ENCODE measurements at places on chromosomes 3 and 15.
A peak's percentile ranks its signal among the peaks of the same experiment; 100 is the strongest.

DNA sequence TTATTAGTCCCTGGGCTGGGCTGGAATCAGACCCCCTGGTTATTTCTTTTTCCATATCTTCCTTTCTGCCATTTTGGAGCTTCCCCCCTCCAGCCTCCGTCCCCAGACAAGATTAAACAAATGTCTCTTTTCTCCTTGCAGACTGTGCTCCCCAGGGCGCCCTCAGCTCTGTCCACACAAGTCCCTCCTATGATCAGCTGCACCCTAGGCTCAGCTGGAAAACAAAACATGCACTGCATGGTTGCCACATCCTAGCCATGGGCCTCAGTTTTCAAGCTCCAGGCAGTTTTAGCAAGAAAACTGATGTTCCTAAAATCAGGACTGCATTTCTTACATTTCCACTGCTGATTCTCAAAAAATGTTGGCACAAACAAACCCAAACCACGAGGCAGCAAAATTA is 23.5 kb upstream of the RFTN1 start:
- DNase-seq = no peak

DNA sequence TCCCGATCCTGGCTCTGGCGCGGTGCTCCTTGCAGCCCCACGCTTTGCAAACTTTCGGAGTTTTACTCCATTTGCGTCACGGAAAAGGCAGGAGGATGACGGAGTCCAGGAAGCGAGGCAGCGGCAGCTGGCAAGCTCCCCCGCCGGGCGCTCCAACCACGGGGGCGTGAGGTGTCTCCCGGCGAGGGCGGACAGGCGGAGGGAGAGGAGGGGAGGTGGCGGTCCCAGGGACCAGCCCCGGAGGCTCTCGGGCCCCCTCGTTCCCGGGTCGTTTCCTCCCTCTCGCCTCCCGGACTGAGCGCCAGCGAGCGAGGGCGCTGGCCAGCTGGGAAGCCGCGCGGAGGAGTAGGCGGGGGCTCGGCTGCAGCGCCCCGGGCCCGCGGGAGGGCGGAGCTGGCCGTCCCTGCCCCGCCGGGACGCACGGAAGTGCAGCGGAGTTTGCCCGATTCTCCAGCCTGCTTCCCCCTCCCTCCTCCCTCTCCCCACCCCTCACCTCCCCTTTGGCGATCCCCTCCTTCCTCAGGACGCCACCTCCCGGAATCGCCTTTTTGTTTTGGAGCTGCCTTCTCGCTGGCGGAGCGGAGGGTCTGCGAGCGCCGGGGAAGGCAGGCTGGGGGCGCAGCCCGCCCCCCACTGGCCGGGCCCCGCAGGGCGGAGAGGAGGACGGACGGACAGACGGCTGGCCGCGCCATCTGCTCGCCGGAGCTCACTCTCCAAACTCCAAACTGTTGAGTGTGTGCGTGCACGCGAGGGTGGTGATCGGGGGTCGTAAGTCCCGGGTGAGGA is at the start of gene SNX33:
TSS of gene SNX33 (plus strand) at position 543 of the 786 bp plus-strand sequence. CDS start 1,191 bp downstream, outside the sequence.
- DNase-seq = no peak

GRCh38 chr3:140736863-140737460 is 59.1 kb downstream of the TRIM42 start:
- DNase-seq = peak; percentile 41

DNA sequence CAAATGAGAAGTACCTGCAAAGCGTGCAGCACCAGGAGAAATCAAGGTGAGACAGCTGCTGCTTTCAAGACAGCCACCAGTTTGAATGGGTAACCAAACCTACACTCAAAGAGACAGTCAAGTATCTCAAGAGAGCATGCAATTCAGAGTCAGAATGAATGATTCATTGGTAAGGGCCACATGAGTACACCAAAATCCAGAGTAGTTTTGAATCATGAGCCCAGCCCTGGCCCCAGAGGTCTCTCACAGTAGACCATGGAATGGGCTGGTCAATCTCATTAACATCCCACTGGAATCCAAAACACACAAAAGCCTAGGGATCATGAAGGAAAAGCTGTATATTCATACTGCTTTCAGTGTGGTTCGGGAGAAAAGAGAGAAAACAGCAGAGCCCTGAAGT is 242.8 kb downstream of the TBL1XR1 start:
- no peak for DNase-seq

- no peak for DNase-seq
Observed at GRCh38 chr15:34512628-34513027, 70.8 kb downstream of the GOLGA8B start.

DNA sequence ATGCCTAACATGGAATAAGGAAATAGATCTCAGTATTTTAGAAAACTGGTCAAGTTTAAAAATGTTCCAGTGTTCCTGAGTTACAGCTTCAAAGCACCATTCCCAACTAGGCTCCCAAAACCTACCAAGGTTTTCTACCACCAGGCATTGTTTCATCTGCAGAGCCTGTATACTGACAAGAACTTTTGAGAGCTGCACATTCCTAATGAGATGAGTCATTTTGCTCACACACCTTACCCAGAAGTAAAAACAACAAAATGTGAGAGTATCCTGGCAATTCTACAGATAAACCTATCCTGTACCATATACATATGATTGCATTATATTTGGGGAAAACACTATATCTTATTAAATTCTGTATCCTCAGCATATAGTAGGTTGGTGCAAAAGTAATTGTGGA is 90.7 kb downstream of the ATP8B4 start:
- DNase-seq = no peak

DNA sequence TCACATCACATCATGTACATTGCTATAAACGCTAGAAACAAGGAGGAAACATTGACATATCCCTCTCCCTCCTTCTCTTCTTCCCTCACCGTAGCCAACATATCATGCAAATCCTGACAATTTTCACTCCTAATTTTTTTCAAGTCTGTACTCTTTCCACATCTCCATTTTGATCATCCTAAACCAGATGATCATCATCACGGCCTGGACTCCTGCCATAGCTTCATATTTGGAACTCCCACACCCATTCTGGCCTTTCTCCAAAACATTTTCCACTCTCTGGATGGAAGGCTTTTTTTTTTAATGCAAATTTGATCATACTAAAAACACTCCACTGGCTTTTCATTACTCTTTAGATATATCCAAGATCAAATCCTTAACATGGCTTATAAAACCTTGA is 248.0 kb upstream of the CNTN3 start:
- DNase-seq = no peak

DNA sequence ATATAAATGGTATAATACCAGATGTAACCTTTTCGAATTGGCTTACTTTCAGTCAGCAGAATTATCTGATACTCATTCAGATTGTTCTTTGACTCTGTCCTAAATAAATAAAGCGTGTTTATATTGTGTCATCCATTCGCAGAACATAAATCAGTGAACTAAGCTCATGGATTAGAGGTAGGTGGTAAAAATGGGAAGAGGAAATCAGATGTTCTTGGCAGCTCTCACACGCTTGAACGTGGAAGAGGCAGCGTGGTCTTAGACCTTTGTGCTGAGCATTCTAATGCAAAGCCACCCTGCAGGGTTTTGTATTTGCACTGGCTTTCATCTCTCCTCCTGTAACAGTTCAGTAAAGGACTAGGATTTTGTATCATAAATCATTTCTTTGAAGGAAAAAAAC is 441.4 kb downstream of the GABRG3 start:
- DNase-seq = no peak

DNA sequence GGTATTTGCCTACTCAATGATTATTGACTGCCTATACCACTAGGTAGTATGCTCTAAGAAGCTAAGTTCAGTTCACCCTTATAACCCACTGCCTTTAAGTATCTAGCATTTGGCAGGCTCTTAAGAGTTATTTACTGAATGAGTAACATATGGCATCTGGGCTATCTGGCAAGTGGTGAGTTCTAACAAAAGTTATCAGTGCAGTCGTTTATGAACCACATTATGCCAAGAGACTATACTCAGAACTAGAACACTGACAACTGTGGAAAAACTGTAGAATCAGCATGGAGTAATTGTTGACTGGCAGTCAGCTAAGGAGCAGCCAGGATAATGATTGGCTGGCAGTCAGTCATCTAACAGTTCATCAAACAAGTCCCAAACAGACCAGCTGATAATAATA is 25.8 kb downstream of the RAF1 start:
- no peak for DNase-seq

DNA sequence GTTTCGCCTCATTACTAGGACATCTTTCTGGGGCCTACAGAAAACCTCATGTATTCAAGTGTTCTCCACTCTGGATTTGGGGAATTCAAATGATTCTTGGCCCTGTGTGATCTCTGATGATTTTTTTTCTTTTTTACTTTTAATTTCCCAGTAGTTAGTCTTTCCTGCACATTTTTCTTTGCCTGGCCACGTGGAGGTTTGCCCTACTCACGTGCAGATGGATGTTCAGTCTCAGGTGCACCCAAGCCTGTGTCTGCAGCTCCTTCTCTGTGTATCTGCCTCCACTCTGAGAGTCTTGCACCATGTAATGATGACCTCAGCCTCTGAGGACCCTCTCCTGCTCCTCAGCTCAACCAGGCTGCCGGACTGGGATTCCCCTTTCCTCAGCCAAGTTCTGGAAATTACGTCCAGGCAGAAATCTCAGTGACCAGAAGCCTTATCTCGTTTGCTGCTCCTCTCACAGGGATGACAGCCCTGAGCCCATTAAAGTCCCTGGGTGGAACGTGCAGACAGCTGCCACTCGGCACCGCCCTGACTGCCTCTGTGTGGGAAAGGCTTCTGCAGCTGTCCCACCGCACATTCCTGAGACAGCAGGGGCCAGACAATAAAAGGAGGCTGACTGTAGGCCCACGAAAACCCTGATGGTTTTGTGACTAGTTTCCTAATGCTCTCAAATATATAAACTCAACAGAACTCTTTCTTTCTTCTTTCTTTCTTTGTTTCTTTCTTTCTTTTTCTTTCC is 31.4 kb upstream of the GABRB3 start:
- DNase-seq = no peak

DNA sequence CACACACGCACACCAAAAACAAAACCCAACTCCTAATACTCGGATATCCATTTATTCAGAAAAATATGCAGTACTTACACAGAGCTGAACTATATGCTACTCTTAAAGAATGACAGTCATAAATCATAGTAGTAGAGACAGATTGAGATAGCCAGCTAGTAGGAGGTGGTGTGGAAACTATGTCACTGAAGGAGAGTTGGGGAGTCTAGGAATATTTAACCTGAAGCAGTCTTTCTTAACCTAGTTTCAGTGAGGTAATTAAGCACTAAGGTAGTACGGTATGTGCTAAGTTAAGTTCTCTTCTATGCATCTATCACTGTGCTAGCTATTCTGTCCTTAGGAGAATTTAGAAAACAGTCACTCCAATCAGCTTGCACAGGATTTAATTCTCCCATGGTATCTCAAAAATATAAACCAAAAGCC is 54.2 kb downstream of the ANKRD28 start:
- no peak for DNase-seq

- DNase-seq = no peak
Observed at GRCh38 chr15:83843471-83843871, 189.5 kb downstream of the ADAMTSL3 start.

- no peak for DNase-seq
Observed at GRCh38 chr3:110576960-110577359, 494.7 kb upstream of the NECTIN3 start.

GRCh38 chr3:113231827-113232253 is 20.5 kb downstream of the BOC start:
- DNase-seq = peak; percentile 70

DNA sequence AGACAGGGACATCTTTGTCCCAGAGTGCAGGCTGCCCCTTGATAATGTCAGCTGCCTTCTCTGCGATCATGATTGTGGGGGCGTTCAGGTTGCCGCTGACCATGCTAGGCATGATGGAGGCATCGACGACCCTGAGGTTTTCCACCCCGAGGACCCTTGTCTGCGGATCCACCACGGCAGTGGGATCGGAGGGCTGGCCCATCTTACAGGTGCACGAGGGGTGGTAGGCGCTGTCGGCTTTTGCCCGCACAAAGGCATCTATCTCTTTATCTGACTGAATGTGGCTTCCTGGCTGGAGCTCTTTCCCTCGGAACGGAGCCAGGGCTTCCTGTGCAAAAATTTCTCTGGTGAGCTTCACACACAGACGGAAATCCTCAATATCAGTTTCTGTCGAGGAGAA is 28.4 kb downstream of the CHDH start:
- no peak for DNase-seq

DNA sequence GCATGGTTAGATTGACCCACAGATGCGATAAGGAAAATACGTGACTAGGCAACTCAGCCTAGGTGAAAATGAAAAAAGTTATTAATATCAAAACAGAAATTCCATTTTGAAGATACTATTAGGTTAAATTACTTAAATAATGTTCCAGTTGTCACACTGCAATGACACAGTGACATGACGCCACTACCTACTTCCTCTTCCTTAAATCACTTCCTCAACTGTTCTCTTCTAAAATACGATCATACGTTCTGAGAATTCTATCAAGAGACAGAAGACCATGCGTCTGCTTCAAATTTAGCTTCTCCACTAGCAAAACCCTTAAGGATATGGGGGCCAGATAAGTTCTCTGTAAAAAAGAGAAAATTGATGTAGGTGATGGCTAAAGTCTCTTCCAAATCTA is 18.2 kb downstream of the CMTM6 start:
- no peak for DNase-seq

DNA sequence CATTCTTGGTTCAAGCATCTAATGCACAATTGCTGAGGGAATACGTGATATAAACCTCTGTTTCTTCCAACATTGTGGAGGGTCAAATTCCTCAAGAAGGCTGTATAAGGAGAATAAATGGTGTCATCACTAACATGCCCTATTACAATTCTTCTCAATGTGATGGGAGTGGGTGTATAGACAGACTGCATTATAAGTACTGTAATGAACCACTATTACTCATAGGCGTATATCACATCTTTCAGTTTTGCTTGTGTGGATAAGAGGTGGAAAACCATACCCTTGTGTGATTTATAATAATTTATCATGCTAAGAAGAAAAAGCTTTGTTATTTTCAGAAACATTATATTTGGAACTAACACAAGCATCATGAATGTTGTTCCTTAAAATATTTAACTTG is 35.3 kb upstream of the BBX start:
- DNase-seq = no peak

GRCh38 chr3:176376531-176376930 is 820.8 kb downstream of the TBL1XR1 start:
- no peak for DNase-seq

DNA sequence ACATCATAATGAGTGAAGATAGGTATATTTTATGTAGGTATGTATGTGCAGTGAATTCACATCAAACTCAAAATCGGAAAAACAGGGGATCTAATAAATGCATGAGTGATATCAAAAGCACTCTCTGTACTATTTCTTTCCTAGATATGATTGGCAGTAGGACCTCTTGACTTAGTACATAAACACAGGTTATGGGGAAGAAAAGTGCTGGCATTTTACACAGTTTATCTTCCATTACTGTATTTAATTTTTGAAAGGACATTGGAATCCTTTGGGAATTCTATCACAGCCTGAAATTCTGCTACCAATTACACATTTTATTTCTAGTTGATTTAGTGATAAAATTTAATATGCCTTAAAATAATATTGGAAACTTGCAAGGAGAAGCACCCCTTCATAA is 470.5 kb upstream of the ONECUT1 start:
- no peak for DNase-seq

GRCh38 chr15:77864211-77865105 is 213.1 kb downstream of the TBC1D2B start:
- DNase-seq = no peak

Data from COLO829 (cell line).